ENCODE measurements at places on chromosomes 6 and 20.

DNA sequence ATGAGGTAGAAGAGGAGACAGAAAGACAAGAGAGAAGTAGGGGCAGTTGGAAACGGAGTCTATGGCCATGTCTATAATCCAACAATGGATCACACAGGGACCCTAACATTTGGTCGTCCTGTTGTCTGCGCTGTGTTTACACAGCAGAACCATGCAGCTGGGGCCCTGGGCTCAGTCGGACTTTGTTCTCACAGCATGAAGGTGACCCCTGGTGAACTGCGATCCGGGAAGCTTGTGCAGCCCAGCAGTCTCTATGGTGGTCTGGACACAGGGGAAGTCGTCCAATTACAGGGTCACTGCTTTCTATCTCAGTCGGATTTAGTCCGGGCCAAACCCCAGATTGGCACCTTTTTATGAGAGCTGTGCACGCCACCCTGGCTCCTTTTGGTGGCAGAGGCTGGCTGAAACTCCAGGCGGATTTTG, 153.6 kb downstream of the FOXA2 start:
- no peak for DNase-seq

DNA sequence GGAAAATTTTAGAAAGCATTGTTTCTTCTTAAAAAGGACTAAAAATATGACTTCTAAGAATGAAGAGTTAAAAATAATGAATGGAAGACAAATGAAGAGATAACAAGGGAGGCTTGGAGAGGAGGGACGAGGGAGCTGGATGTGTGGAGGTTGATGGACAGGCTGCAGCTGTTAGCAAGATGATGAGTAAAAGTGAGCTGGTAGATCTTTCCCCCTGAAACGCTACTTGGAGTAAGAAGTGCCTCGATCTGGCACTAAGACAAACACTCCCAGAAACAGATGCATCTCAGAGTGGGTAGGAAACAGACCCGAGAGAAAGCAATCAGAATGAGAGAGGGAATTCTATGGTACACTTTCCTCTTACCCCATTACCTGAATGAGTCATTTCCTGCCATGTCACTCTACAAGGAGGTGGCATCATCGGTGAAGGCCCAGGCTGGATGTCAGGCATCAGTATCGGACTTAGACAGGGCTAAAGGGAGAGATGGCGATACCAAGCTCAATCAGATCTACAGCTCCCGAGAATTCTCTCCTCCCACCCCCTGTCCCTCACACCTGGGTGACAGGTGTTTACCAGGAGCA, 154.1 kb upstream of the BMP2 start:
- no peak for DNase-seq

DNA sequence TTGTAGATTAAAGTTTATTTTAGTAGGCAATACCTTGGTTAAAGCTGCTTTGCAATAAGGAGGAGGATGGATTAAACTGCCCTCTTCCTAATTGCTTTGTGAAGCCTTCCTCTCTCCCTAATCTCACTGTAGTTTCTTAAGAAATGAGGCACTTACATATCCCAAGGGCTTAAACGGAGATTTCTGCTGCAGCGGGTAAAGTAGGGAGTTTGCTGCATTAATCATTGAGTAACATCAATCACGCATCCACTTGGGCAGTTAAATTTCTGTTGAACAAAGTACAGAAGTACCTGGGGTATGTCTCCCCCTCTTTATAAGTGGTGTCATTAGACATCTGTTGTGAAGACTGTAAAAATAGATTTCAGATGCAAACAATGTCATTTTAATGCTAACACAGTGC, 29.5 kb upstream of the ARID1B start:
- no peak for DNase-seq

DNA sequence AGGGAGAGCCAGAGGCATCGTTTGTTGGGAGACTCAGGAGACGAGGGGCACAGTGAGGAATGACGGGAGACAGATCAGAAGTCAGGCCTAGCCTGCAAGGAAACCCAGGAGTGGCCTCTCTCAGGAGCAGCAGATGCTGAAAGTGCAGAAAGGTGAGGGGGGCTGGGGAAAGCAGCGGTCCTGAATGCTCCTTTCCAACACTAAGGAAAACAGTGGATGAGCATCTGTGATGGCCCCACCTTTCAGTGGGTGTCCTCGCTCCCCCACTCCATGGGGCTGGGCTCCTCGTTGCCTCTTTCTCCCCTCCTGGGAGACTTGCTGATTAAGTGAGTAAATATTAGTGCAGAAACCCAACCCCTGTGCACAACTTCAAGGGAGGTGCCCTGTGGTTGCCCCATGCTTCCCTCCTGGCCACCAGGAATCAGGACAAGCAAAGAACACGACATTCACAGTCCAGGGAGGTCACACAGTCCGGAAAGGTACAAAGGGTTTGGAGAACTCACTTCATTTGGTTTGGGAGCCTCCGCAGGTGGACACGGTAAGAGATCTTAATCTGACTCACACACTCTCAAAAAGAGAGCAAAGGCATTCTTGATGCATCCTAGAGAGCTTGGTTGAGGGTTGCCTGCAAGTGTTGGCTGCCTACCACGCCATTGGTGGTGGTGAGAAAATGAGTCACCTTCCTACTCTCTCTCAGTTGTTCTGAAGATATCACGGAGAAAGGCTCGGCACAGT, 9.7 kb upstream of the BPIFB1 start:
- DNase-seq = peak; percentile 55

GRCh38 chr6:33589392-33589730, 9.3 kb upstream of the BAK1 start:
- no peak for DNase-seq

DNA sequence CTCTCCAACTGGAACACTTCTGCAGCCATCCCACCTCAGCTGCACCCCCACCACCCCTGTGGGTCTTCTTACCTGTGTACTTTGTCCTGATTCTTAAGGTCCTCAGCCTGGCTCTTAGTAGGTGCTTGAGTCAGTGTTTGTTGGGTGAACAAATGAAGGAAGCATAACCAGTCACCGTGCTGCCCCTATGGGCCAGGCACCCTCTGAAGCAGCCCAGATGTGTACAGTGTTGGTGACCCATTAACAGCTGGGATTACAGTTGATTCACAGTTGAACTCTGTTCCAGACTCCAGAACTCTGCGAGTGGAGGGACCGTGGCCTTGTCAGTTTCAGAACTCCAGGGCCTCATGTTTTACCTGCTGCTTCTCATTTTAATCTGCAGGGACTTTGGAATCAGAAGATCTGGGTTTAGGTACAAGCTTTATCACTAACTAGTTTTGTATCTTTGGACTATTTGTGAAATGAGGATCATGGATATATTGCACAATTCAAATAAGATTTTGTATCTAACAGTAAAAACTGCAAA, 203.8 kb downstream of the TMEM242 start:
- no peak for DNase-seq

DNA sequence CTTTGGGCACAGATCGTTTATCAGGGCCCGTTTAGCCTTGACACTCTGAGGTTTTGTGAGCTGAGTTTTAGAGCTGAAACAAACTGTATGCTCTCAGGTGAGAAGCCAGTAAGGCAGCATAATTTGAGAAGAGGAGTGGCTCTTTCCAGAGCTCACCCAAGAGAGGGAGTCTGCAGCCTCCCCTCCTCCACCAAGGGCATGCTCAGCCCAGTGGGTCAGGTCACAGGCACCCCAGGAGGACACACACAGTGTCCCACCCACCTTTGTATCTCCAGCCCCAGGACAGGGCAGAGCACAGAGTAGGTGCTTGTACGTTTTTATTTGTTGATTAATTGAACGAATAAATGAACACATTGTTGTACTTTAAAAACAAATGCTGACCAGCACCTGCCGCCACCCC, 3.4 kb downstream of the TSPO2 start:
- no peak for DNase-seq

- no peak for DNase-seq
Measured at GRCh38 chr6:119791736-119792135, 442.2 kb upstream of the MAN1A1 start.

DNA sequence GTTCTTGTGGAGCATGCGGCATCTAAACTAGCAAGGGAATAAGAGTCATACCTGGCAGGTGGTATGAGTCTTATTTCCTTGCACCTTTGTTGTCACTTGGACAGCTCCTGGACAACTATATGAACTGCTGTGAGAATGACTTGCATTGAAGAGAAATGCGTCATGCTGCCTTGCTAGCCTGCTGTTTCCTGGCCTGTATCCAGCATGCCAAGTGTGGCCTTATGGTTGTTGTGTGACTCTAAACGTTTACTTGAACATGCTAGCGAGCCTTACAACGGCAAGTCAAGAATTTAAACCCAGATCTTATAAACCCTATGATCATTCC, 90.4 kb downstream of the CEP162 start:
- DNase-seq = no peak

- no peak for DNase-seq
Measured at GRCh38 chr6:50543666-50544065, 169.7 kb upstream of the TFAP2D start.
